ENCODE measurements at places on chromosomes 7 and 10.

GRCh38 chr7:122402235-122402634, 97.7 kb upstream of the FEZF1 start:
- no peak for DNase-seq

DNA sequence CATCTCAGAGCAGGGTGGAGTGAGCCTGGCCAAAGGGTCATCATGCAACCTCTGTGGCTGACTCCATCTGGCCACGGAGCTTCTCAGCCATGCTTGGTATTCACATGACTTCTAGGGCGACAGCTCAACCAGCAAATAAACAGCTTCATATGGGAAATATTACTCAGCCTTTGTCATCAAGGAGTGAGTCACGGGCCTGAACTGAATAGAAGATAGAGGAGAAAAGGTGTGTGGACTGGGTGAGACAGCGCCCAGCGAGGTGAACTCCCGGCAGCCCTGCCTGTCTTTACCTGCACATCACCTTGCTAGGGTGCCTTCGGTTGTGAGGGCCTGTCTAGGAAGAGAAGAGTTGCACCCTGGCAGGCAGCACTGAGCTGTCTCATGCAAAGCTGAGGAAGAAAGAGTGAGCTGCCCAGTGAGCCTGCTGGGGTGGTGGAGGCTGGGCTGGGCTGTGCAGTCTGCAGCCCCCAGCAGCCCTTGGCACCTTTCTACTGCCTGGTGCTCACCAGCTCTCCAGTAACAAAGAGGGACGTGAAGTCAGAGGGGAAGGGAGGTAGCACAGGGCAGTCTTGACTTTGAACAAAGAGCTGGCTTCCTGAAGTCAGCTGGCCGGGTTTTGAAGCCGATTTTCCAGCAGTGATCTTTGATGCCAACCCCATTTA, 114.2 kb downstream of the EGFR start:
- no peak for DNase-seq

GRCh38 chr7:44639671-44640321, 33.4 kb downstream of the OGDH start:
- DNase-seq: no peak

DNA sequence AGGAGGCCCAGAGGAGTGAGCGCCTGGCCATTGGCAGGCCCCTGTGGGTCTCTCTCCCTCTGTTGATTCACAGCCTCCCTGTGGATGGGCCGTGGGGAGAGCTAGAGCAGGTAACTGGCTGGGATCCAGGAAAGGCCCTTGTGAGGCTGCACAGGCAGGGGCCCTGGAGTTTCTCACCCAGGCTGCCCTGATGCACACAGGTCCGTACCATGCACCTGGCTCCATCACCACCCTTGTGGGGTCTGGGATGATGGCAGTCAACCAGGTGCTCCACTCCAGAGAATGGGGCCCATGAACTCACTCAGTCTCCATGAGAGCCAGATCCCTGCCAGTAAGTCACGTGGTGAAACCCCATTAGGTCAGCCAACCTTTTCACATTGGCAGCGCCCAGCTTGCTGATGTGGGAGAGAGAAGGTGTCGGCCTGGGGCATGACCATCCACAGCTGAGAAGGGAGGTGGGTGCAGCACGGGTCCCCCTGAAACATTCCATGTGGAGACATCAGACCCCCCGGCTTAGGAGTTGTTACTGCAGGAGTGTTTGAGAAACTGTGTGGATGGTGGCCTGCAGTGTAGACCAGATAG, 320.8 kb downstream of the ADARB2 start:
- DNase-seq: no peak

DNA sequence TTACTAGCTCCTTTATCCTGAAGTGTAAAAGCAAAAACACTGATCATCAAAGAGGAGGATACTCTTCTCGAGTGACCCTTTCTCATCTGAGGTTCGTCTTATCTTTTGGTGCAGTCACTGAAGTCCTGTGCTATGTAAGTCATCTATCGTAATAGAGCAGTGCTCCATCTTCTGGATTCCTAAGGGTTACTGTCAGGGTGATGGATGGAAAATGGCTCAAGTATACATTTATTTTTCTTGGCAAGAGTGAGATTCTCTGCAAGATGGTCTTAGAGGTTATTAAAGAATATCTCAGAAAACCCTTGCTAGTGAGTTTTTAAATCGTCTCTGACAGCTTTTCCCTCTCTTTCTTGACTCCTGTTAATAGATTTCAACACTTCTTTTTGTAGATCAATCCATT, 12.4 kb downstream of the PRKG1 start:
- no peak for DNase-seq

DNA sequence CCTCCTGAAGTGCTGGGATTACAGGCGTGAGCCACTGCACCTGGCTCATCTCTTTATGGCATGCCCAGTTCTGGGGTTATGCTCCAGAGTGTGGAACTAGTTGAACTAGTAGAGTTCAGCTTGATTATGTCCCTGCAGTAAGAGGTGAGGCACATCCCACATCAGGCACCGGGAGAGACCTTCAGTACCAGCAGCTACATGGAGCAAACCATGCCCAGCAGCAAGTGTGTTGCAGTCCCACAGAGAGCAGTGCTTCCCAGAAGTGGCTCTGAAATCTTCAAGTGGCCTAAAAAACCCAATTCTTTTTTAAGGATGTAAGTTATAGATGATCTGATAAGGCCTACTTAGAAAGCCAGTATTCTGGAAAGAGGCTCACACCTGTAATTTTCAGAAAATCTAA, 331.9 kb upstream of the PRKCQ start:
- DNase-seq: no peak

Data from CD4-positive, alpha-beta T cell (primary cell).